HCT116 (cell line): ENCODE measurements at places on chromosomes 1 and 21.
A peak's percentile ranks its signal among the peaks of the same experiment; 100 is the strongest.

DNA sequence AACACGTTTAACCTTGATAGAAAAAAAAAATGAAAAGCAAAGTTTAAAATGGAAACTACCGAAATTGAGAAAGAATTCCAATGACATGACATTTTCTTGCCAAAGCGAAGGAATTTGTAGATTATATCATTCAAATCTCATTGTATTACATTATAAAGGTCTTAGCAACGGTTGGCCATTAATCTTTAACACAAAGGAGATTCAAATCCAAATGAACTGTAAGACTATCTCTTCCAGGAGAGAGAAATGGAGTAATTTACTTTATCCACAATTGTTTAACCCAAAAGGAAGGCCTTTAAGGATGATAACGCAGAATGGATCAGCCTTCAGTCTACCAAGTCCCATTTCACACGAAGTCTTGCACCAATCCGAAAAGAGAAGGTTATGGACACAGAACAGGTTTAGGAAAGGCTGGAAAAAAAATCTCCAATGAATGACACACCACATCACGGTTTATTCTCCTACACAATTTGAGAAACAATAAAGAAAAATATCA lies 1.5 kb downstream of the ENAH start:
- DNase-seq = no peak

DNA sequence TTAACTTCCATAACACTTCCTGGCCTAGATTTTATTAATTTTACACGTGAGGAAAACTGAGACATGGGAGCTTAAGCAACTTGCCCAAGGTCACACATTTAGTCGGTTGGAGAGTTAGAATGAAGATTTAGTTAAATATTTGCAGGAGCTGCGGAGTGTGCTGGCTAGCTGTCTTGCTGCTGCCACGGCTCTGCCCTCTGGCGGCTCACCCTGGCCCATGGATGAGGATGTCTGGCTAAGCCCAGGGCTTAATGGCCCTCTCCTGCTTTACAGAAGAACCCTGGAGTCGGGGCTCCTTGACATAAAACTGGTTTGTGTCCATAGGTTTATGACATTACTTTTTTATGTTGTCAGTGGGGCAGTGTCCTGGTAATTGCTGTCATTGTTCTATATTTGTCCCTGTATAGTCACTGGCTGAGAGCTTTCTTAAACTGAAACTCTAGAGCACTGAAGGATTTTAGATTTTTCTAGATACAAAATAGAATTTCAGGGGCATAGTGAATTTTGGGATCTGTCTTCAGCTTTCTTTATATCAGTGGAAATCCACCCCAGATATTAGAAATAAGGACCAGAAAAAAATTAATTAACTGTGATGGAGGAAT lies 88.9 kb upstream of the WLS start:
- DNase-seq = no peak

- no peak for DNase-seq
Observed at GRCh38 chr1:48775831-48776392, 779 bp downstream of the BEND5 start.

GRCh38 chr1:68346188-68346808 lies 103.5 kb downstream of the RPE65 start:
- DNase-seq = peak; percentile 45

DNA sequence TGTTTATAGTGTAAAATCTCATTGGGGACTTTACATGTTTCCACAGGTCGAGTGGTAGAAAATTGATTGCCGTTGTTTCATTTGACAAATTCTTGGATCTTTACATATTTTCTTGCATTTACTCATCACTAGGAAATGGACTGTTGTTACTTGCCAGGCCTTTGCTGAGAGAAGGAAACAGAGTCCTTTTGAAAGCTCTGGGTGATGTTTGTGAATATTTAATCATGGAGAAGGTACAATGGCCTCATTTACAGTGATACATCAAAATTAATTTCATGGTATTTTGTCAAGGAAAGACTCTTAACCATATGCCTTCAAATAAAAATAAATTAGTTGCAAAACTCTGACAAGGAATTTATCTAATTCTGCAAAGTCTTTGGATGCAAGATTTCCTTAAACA lies 198.0 kb downstream of the GRIK1 start:
- DNase-seq = no peak

- no peak for DNase-seq
Observed at GRCh38 chr1:93148001-93148400, 32.2 kb downstream of the TMED5 start.

DNA sequence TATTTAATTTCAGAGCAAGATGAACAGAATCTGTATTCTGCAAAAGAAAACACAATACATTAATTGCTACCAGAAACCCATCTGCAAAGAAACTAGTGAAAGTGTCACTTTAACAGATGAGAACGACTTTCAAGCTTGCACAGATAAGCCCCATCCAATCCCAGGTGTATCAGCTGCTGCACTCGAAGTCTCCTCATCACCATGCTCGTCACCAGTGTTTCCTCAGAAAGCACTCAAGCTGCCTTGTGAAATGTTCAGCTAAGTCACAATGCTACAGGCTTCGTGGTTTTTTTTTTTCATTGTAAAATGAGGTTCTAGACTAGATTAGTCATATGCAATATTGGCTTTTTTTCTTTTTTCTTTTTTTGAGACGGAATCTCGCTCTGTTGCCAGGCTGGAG lies 3.3 kb upstream of the TOMM20 start:
- no peak for DNase-seq

DNA sequence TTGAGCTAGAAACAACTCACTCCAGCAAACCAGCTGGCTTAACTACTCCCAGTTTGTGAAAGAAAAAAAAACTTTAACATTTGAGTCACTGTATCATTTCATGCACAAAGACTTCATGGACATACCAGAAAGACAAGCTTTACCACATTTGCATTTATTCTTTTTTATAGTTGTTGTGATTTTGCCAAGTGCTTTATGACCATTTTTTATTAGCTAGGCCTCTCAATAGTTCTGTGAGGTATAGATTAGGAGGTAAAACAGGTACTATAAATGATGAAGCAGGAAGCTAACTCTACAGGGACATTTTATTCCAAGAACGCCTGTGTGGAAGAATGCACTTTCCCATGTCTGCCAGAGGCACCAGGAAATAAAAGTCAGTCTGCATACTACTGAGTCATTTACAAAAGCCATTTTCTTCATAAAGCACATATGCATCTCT lies 8.2 kb upstream of the DENND1B start:
- DNase-seq = no peak

DNA sequence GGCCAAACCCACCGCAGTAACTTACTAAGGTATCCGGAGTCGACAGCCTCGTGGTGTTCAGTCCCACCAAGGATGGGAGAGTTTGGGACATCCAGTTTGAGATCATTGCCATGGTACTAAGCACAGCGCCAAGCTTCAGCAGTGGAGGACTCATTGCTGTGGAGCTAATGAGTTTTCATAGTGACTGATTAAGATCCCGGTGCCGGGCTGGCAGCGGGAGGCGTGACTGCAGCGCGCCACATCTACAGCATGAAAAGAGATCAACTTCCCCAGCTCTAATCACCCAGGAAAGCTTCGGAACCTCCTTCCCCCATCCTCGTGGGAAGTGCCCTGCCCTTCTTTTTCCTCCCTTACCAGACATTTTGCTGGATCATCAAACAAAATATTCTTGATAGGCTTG lies 149.9 kb downstream of the OLFM3 start:
- no peak for DNase-seq

DNA sequence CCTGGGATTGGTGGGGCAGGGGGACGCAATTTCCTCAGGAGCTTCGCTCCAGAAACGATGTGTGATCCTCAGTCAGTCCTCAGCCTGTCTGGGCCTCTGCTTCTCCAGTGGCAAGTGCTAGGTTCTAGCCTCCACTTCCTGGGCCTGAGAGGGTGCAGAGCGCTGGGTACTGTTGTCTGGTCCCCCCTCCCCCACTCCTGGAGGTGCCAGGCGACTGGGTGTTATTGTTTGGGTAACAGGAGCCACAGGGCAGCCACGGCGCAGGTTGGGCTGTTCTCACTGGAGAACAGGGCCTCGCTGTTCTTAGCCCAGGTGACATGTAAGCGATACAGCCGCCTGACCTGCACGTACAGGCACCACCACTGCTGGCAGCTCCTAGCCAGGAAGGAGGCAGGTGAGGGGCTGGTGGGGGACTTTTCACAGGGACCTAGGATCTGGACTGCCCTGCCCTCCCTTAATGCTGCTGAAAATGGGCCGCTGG lies 2.1 kb downstream of the RPS6KA1 start:
- no peak for DNase-seq

- no peak for DNase-seq
Observed at GRCh38 chr1:27070390-27071048, 57.9 kb upstream of the TENT5B start.

- no peak for DNase-seq
Observed at GRCh38 chr1:44829506-44830384, 13.3 kb downstream of the PTCH2 start.

GRCh38 chr1:83741770-83742169 lies 257.2 kb downstream of the TTLL7 start:
- DNase-seq = no peak

- DNase-seq = no peak
Observed at GRCh38 chr1:205538235-205538840, 33.9 kb downstream of the CDK18 start.

DNA sequence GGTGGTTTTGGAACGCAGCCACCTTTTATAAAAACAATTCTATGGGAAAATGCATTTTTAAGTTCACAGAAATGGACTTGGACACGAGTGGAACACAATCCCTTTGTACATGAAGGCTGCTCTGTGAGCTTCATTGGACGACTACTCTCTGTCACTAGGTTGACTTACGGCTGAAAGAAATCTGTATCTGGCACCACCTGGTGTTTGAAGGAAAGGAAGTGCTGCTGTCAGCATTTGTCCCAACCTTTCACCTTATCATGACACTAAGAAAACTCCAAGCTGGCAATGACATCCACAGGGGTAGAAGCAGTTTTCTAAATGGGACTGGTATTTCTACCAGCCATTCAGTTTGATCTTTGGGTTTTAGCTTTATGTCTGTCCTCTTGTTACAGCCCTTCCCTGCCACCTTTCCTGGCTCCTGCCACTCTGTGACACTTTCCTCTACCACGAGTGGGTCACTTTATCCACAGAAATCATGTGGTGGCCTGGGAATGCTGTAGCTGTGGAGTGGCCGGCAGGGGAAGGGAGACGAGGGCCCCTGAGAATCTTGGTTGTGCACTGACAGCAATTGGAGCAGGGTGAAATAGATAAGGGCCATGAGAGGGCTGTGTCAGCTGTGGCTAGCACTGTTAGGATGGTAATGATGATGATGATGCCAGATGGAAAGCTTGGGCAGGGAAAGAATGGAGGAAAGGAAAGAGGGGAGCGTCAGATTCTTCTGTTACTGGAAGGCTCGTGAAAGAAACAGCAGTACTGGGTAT lies 85.2 kb downstream of the TBX19 start:
- no peak for DNase-seq

DNA sequence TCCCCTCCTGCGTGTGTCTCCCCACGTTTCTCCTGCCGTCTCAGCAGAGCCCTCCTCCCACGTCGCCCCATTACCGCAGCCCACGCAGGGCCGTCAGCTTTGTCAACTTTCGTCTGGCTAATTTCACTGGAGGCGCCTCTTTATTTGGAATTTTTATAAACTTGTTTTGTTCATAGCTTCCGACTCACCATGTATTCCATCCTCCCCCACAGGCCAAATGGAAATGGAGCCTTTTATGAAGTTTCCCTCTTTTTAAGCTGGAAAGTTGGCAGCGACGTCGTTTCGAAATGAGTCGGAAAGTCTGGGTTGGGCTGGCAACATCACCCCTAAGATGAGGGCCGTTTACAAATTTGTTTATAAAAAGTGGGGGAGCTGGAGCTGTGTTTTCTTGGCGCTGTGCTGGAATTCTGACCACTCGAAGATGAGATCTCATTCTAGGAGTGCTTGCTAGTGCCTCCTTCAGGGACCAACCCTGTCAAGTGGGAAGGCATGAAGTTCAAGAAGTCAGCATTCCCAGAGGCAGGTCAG lies 23.7 kb upstream of the SLC45A1 start:
- no peak for DNase-seq

DNA sequence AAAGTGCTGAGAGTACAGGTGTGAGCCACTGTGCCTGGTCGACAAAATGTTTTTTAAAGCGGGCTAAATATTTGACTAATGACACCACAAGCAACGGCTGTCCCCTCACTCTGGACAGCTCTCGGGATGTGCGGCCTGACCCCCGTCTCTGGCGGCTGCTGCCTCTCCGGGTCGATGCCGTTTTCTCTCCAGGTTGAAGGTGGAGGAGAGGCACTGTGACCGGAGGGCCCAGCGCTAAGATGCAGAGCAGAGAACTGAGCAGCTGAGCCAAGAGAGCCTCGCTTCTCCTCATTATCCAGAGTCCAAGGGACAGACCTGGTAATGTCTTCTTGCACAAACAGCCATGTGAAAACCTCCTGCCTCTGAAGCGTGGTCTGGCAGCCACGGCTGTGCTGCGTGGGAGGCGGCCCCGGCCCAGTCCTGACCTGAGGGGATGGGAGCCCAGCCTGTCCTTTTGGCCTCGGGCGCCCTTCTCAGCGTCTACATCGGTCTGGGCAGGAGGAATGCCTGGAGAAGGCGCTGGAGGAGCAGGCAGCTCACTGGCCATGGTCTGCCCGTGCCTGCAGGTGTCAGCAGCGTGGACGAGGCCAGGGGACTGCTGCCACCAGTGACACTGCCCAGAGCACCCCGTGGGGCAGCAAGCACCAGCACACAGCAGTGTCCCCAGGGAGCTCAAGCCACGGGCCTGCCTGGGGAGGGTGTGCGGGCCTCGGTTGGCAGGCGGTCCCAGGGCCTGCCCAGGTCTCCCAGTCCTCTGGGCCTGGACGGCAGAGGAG lies 10.3 kb downstream of the MORN1 start:
- no peak for DNase-seq

GRCh38 chr1:11982010-11982392 lies 1.8 kb downstream of the MFN2 start:
- DNase-seq = peak; percentile 34

GRCh38 chr1:159804924-159805323 lies 2.8 kb downstream of the FCRL6 start:
- no peak for DNase-seq

DNA sequence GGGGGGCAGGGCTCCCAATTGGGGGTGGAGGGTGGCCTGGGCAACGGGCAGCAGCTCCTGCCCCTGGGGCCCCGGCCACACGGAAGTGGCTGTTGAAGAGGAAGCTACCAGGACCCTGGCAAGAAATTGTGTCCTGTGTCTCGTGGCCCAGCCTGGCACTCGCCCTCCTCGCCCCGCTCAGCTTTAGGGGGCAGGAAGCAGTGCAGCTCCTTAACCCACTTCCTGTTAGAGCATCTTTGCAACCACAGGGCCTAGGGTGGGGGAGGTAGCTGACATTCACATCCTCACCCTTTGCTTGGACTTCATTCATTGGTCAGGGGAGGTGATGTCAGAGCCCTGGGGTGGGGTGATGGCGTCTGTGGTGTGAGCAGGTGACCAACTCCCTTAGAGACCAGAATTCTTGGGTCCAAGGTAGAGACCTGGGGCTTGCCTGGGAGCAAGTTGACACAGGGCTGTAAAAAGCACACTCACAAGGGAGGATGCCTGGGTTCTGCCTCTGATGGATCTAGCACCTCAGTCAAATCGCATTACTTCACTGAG lies at the start of gene ARHGAP30:
Gene ARHGAP30 (minus strand): TSS at position 161 of the 540 bp plus-strand sequence. CDS start 267 bp downstream, outside the sequence.
- DNase-seq = no peak
